NCI-H187 treated with DMSO at 0.1 percent for 48 hours (cell line): ENCODE measurements at places on chromosomes 6 and 20.

DNA sequence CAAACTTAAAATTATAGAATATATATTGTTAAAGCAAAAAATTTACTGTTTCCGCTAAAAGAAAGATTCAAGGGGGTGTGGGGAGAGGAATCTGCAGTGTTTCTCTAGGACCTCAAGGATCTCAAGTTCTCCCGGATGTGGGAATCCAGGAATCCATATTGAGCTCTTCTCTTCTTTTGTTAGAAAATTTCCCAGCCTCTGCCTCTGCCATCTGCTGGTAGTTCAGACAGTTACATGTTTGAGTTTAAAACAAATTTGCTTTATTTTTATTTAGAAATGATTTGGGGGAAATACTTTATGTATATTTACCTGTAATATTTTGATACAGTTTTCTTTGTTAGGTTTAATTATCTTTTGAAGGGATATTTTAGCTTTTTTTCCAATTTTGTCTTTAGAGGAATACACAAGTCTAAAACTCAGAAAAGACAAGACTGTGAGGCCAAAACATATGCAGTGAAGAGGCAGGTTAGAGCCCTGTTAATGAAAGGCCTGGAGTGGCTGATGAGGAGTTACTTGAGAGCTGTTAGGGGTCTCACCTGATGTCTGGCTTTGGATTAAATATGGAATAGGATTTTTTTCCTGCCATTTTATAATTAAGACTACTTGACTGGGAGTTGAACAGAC lies 268.8 kb downstream of the ARID1B start:
- DNase-seq = no peak

- no peak for DNase-seq
Observed at GRCh38 chr6:10395704-10396546, 18.9 kb downstream of the TFAP2A start.

DNA sequence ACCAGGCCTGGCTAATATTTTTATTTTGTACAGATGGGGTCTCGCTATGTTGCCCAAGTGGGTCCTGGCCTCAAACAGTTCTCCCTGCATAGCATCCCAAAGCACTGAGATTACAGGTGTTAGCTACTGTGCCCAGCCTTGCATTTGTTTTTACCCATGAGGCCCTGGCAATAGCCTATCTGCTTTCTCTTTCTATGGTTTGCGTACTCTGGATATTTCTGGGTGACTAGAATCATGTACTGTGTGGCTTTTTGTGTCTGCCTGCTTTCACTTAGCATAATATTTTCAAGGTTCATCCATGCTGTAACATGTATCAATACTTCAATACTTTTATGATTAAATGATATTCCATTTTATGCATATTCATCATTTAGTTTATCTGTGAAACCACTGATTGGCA lies 451.7 kb downstream of the GRIK2 start:
- DNase-seq = no peak

DNA sequence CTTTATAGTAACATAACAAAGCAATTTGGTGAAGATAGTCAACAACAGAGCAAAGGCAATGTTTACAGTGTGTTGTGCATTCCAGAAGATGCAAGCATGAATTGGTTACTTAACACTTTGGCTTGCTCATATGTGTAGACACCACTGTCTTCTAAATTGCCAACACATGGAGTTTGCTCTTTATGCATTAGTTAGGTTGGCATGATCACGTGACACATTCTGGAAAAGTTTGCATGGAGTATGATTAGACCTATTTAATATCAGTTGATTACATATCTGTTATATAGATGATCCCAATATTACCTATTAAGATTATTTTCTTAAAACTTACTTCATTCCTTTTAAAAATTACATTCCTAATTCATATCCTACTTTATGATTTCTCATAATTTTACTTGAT lies 197.6 kb downstream of the RIMS1 start:
- no peak for DNase-seq

- no peak for DNase-seq
Observed at GRCh38 chr6:10451828-10452509, 37.1 kb upstream of the TFAP2A start.

DNA sequence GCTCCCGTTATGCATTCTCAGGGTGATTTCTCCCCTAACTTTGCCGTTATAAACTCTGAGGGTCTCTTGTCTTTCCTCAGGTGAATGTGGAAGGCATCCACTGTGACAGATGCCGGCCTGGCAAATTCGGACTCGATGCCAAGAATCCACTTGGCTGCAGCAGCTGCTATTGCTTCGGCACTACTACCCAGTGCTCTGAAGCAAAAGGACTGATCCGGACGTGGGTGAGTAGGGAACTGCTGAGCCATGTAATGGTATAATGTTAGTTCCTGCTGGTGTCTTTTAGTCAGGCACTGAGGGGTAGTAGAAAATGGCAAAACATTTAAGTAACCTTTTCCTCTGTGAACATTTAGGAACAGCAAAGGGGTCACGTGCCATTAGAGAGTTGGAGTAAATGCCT lies 395.4 kb downstream of the ARHGAP18 start:
- DNase-seq = no peak

GRCh38 chr6:34982424-34982852 lies 93.4 kb downstream of the ANKS1A start:
- no peak for DNase-seq

DNA sequence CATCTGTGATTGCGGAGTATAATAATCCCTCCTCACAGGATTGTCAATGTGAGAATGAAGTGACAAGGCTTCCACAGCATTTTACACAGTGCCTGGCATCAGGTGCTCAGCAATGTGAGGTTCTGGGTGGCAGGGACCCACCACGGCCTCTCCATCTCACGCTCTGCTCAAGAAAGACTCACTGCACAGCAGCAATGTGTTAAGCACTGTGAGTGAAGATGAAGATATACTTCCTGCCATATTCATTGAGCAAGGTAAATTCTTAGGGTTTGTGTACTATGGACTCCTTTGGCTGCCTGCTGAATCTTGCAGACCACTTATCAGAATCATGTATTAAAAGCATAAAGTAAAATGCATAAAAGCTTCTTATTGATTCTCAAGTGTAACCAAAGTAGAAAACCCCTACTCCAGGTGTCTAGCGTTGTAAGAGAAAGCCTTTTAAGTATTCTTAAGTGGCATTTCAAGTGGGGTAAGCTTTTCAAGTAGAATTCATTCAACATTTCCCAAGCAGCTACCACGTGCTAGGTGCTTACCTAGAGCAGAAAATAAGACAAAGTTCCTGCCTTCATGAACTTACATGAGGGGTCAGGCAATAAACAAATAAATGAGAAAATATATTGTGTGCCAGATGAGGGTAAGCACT lies 17.0 kb upstream of the MEP1A start:
- peak; percentile 33 for DNase-seq

DNA sequence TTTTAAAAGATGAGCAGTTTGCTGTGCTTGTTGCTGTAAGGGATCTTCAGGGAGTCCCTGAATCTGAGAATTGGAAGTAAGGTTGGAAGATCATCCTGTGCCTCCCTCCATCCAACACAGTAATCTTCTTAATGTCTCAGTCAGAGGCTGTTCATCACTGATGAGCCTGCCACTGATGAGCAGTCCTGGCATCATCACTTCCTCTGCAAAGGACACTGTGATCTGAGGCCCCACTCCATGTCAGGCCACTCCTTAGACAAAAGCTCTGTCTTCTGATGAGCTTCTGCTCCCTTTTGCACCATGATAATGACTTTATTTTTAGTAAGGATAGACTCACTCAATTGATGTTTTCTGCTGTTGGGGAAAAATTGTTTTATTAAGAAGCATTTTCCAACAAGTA lies 121.0 kb downstream of the UST start:
- DNase-seq = no peak

GRCh38 chr6:53581173-53581773 lies 36.4 kb upstream of the GCLC start:
- DNase-seq = no peak

DNA sequence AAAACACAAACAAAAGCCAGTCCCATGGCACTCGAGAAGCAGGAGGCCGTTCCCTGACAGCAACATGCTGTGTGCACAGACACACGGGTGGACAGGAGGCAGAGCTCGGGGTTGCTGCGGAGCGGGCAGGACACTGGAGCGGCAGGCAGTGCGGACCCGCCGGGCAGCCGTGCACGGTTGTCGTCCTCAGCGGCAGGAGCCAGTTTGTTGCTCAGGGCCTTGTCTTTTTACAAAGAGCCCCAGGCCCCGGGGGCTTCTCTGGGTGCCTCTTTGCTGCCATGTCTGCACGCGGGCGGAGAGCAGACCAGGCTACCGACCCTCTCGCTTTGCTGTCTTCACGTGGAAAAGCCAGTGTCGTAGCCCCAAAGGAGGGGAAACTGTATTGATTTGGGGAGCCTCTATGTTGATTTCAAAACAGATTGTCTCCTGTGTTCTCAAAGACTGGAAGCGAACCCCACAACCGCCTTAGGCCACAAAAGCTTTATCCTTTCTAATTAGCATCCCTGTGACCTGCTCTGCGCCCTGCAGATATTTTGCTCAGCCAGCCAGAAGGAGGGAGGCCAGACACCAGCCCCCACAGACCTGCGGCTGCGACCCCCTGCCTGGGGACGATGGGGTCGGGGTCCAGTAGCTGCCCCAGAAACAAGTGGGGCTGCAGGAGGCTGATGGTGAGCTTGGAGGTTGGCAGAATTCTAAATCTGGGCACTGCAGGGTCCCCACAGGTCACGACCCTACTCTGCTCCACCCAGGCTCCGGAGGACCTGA lies 50.2 kb downstream of the ERMARD start:
- no peak for DNase-seq

DNA sequence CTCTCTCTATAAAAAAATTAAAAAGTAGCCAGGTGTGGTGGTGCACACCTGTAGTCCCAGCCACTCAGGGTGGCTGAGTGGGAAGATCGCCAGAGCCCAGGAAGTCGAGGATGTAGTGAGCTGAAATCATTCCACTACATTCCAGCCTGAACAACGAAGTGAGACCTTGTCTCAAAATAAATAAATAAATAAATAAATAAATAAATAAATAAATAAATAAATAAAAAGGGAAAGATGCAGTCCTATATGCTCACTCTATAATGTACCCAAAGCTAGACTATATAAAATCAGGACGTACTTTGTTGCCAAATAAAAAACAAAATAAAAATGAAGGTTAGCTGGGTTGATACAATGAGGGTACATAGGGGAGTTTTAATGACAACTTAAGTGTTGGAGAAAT lies 26.1 kb upstream of the NHSL1 start:
- DNase-seq = no peak

- no peak for DNase-seq
Observed at GRCh38 chr6:157181649-157182048, 141.7 kb downstream of the TMEM242 start.

- DNase-seq = no peak
Observed at GRCh38 chr20:39019805-39020325, 57.7 kb downstream of the DHX35 start.

DNA sequence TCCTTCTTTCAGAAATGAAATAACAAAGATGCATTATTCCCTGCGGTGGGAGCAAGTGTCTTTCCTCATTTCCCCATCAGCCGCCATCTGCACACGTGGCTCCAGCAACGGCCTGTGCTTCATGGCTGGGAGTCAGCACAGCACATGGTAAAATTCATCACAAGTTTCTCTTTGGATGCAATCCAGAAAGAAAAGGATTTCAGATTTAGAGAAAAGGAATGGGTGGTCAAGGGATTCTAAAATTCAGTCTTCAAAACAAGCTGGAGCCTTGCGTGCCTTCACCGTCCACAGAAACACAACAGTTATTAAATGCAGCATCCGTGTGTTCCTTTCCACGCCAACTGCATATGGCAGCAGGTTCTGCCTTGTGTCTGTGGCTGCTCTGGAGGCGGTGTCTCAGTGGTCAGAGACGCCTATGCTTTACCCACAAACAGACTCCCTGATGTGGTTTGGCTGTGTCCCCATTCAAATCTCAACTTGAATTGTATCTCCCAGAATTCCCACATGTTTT lies 107.6 kb downstream of the THBS2 start:
- no peak for DNase-seq

DNA sequence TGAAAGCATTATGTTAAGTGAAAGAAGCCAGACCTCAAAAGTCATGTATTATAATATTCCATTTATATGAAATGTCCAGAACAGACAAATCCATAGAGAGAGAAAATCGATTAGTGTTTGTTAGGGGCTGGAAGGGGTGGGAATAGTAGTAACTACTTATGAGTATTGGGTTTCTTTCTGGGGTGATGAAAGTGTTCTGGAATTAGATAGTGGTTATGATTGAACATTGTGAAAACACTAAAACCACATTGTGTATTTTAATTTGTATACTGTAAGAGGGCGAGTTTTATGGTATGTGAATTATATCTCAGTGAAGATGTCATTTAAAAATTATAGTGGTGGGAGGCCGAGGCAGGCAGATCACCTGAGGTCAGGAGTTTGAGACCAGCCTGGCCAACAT lies 52.0 kb upstream of the KIF13A start:
- DNase-seq = no peak

DNA sequence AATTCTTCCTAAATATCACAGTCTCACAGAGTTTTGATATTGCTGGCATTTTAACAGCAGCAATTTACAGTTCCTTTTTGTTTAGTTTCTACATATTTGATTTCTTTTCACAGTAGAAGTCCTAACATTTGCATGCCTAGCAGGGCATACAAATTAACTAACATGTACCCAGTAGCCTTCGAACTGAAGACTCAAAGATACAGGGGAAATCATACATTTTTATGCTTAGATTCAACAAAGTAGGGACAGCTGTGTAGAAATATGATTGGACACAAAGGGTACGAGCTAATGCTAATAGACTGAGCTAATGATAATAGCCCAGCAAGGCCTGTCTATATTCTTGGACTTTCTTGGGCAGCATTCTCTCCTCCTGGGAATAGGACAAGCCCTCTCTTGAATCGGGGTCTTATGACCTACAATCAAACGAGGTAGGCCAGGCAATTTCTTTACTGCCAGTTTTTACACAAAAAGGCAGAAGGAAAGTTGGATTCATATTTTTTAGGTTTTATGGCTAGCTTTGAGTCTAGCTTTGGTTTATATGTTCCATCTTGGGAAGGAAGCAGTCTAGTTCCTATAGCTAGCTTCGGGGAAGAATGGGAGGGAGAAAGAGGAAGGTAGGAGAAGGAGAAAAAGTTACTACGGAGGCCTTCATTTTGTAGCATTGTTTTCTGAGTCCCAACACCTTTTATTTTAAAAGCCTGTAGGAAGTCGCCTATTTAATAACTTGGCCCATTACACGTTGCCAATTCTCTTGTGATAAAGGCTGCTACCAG lies 115.8 kb downstream of the HFE start:
- DNase-seq = no peak

DNA sequence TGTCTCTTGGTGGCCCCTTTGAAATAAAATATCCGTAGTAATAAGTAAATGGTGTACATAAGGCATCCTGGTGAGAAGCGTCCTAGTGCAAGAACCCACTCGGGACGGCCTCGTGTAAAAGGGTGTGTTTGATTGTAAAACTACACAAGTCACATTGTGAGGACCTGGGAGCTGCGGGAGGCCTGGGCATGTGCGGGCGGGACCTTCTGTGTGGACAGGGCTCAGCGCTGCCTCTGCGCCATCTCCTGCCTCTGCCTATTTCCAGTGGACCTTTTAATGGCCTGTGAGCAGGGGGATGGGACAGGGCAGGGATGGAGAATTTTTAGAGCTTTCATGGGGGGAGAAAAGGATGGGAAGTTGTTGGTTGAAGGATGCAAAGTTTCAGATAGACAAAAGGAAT lies 25.3 kb upstream of the KIF25 start:
- DNase-seq = no peak

DNA sequence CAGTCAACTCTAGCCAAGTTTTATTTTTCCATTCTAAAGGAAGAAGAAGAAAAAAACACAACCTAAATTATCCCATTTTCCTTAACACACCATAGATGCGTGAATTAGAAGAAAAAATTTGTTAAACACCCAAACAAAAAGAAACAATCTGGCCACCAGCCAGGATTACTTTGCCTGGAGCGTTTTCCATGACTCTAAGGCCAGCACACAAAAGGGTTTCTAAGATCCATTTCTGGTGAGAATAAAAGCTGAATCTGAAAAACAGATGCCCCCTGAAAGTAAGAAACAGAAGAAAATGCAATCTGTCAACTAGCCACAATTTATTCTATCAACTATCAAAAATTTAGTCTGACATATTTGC lies 267.2 kb upstream of the SULF2 start:
- DNase-seq = no peak
